ENCODE measurements at places on chromosomes 2 and 18.

DNA sequence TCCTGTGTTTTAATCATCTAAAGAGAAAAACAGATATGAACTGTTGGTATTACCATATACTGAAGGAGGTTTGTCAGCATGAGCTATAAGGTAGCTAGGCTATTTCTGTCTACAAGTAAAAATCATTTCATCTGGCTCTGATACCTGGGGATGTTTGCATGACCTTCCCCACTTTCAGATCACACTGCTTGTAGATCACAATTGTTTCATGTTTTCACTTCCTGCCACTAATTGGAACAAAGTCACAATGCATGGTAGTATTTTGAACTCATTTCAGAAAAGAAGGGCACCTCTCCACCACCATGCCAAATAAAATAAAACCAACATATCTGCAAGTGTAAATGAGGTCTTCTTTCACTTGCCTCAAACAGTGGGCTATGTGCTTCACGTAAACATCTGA lies 37.8 kb downstream of the NYAP2 start:
- DNase-seq: no peak

DNA sequence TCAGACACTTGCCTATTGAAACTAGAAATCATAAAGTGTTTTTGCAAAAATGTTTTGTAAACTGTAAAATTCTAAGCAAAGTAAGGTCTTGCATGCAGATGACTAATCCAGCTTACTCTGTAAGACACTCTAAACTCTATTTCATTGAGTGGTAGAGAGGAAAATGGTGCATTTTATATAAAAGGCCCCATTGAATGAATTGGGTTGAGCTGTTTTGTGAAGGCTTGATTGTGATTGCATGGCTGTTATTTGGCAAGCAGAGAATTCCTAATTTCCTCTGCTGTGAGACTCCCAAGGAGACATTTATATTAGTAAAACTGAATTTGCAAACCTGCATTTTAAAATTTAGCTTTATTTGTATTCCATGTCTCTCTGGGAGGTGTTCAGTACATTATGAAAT lies 234.5 kb downstream of the PARD3B start:
- no peak for DNase-seq

GRCh38 chr2:208142240-208142924 lies 3.6 kb downstream of the CRYGB start:
- DNase-seq: no peak

DNA sequence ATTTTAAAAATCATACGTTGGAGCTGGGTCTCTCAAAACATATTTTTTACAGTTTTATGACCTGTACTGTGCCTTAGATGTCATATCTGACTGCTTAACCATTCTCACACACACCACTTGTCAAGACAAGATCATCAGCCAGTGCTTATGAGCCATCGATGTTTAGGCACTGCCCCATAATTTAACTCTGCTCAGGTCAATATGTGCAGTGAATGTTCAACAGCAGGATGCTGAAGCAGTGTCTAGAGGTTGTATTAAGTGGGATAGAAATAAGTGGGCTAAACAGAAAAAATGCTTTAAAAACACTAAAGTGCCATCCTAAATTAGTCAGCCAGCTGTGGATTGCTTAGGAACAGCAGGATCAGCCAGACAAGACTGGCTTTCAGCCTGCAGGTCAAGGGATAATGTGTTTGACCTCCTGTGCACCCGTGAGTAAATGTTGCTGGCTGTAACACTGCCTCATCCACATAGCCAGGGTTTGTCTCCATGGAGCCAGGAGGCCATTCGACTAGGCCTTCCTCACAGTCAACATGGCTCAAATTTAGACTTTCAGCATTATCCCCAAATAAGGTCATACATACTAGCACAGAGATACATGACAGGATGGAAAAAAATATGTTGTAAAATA lies 139.0 kb upstream of the NXPH2 start:
- DNase-seq: no peak

GRCh38 chr2:69692424-69692823 lies 48.9 kb upstream of the AAK1 start:
- DNase-seq: no peak

- no peak for DNase-seq
Measured at GRCh38 chr2:23454501-23455120, 69.6 kb downstream of the KLHL29 start.

- no peak for DNase-seq
Measured at GRCh38 chr2:32436150-32436549, 79.3 kb downstream of the BIRC6 start.

DNA sequence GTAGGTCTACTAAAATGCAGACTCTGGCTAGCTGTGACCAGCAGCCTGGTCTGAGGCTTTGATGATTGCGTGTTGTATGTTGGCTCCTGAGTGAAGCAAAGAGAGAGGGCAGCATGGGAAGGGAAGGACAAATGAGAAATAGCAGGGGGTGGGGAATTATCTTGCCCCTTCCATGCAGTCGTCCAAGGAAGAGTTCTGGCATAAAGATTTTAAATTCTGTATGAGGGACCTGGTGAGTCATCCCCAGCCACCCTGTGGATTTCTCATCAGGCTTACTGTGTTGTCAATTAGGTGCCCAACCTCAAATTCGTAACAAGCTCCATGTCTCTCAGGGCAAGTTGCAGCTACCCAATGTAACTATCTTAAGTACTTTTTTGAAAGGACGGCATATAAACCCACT lies 72.1 kb upstream of the NOSTRIN start:
- no peak for DNase-seq

GRCh38 chr2:169039702-169040101 lies 8.6 kb upstream of the ABCB11 start:
- no peak for DNase-seq

DNA sequence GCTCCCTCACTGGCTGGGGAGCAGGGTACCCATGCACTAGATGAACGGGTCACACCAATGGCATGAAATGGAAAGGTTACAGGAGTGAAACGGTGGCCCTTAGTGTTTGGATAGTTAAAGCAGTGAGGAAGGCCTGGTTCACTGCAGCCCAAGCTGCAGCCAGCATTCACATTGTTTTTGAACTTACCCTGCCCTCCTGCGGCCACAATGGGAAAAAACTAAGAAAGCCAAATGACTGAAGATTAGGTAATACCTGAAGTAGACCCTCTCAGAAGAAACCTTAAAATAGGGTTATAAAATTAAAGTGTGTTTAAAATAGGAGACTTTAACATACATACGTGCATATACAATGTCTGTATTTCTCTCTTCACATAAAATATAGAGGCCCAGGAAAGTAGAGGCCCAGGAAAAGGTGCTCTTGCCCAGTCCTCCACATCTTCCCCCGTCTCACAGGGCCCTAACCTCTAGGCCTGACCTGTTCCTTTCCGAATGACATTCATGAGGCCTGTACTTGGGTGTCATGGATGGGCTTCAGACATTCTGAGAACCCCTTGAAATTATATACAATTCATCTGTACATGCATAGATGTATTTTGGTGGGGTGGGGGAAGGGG lies 33.3 kb downstream of the DOK1 start:
- DNase-seq: peak; percentile 82

- DNase-seq: no peak
Measured at GRCh38 chr2:228352048-228352447, 170.6 kb upstream of the SPHKAP start.

GRCh38 chr18:57149051-57149450 lies 2.2 kb downstream of the BOD1L2 start:
- DNase-seq: no peak

DNA sequence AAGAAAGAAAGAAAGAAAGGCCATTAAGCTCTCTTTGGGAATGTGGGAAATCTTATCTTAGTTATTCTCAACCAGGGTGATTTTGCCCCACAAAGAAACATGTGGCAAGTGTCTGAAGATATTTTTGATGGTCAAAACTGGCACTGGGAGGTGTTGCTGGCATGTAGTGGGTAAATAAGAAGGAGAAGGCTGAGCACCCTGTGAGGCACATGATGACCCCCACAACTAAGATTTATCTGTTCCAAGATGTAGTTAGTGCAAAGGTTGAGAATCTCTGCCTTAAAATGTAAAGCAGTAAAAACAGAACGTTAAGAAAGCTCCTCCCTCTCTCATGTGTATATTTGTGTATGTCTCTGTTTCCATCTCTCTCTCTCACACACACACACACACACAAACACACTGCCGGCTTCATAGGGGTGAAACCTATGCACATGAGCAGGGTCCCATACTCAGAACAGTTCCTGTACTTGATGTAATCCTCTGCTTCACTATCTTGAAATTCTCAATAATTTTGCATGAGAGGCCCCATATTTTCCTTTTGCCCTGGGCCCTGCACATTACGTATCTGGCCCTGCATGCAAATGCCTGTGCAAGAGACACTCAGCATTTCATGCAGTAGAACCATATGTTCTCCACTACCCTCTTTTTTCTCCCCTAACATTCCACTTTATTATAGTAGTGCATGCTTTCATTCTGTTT lies 94.3 kb downstream of the MREG start:
- no peak for DNase-seq

GRCh38 chr2:202700075-202700901 lies 65.5 kb downstream of the FAM117B start:
- no peak for DNase-seq

- no peak for DNase-seq
Measured at GRCh38 chr18:75246721-75247610, 36.4 kb downstream of the TSHZ1 start.

DNA sequence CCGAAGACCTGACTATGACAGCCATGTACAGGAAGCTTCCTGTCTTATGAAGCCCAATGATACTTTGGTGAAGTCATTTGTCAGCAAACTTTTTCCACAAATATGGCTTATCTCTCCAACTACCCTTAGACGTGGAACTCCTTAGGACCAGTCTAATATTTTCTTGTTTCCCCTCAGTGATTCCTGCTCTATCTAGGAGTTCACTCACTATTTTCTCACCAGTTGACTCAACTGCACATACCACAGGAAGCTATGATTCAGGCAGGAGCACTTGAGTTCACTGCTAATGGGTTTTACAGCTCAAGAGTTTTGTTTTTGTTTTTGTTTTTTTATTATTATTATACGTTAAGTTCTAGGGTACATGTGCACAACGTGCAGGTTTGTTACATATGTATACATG lies 109.3 kb downstream of the ANTXR1 start:
- no peak for DNase-seq

- no peak for DNase-seq
Measured at GRCh38 chr18:54130177-54130576, 94.3 kb downstream of the MBD2 start.

- DNase-seq: no peak
Measured at GRCh38 chr18:58977223-58977622, 112.5 kb downstream of the ZNF532 start.

GRCh38 chr2:218067523-218067922 lies 1.5 kb upstream of the RUFY4 start:
- DNase-seq: no peak

DNA sequence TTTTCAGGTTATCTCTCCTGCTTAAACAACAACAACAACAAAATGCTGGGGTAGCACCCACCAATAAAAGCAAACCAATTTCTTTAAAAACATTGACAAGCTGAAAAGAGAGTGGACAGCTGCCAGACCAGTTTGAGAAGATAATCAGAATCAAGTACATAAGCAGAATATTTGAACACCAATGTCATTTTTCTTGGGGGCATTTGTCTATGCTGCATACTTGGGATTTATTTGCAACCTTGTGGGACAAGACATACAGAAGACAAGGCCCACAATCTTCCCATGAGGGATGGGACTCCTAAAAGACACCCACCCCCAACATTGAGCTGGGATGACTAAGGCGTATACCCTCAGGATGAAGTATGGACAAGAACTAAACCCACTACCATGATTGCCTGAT lies 62.2 kb upstream of the NXPH2 start:
- no peak for DNase-seq

DNA sequence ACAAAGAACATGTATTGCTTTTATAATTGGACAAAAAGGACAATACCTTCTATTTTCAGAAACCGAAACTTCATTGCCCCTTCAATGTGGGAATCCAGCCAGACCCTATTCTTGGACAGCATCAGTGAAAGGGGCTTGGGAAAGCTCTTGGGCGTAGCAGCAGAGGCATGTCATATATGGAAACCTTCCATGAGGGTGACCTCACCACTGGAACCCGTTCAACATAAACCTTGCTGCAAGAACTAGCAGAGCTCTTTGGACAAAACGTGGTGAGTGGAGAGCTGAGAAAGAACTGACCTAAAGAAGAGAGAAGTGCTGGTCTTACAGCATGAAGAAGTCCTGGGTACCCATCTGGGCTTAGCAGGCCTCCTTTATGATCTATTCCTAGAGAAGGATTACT lies 22.7 kb upstream of the ACTG2 start:
- DNase-seq: no peak

- no peak for DNase-seq
Measured at GRCh38 chr18:75407468-75408437, 19.8 kb downstream of the SMIM21 start.

GRCh38 chr18:50662775-50663383 lies 103.0 kb downstream of the MAPK4 start:
- DNase-seq: no peak

GRCh38 chr2:238498691-238499295 lies 72.1 kb downstream of the ASB1 start:
- no peak for DNase-seq

- no peak for DNase-seq
Measured at GRCh38 chr2:165219481-165219880, 15.6 kb upstream of the SCN3A start.

DNA sequence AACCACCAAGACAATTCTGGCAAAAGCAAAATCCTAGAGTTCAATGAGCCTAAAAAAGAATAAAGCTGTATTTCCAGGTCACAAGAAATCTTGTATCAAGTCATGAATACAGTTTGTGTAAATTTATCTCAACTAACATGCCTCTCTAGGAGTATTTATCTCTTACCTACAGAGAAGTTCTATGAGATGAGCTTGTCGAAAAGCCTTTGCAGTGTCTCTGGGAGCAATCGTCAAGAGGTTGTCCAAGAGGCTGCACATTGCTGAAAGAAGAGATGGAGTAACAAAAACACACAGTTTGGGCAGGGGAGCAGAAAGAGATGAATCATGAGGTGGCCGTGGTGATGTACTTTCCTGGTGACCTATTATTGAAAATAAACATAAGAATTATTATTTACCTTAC lies 112.0 kb upstream of the CD226 start:
- DNase-seq: no peak

GRCh38 chr2:201887773-201888425 lies 81.6 kb downstream of the CDK15 start:
- DNase-seq: no peak

- no peak for DNase-seq
Measured at GRCh38 chr2:120352696-120353590, 7.0 kb downstream of the INHBB start.

DNA sequence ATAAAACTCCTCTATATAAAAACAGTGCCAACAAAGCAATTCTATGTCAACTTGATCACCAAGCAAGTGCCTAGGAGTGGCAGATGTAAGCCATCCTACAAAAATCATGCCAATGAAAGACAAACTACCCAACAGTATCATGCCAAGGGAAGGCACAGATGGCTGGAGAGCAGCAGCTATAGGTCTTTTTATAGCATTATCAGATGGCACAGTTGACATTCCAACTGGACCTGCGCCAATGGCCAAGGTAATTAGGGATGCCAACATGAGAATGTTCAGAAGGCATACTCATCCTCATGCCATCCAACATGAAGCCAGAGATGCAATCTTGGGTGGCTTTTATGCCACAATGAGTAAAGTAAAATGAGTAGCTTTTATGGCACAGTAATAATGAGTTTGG lies 237.3 kb downstream of the OTX1 start:
- DNase-seq: no peak
